ENCODE measurements at places on chromosomes 5 and 9. TPM values are rescaled to one million over a fixed set of nuclear protein-coding genes. Genes with fewer than 3 reads are reported as not detected.

DNA sequence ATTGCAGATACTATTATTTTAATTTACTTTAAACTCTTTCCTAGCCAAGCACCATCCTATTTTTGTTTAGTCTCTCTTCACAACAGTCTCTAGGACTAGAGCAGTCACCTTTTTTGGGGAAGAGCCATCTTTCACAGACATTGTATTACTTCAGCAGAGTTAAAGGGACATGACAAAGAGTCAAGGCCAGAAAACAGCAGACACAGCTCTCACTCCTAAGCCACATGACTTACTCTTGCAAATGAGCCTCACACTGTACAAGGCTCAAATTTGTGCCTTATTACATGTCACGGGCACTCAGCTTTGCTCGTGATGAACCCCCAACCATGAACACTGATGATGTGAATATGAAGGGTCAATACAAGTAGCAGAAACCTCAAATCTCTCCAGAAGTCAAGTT lies 104.3 kb downstream of the ZNF608 start:
- no peaks in the 10 kb centered on the region for H3K36me3 ChIP-seq
- no peaks in the 10 kb centered on the region for H3K27me3 ChIP-seq
- DNase-seq, result no peak
- no peak overlapping the region for H3K27ac ChIP-seq

DNA sequence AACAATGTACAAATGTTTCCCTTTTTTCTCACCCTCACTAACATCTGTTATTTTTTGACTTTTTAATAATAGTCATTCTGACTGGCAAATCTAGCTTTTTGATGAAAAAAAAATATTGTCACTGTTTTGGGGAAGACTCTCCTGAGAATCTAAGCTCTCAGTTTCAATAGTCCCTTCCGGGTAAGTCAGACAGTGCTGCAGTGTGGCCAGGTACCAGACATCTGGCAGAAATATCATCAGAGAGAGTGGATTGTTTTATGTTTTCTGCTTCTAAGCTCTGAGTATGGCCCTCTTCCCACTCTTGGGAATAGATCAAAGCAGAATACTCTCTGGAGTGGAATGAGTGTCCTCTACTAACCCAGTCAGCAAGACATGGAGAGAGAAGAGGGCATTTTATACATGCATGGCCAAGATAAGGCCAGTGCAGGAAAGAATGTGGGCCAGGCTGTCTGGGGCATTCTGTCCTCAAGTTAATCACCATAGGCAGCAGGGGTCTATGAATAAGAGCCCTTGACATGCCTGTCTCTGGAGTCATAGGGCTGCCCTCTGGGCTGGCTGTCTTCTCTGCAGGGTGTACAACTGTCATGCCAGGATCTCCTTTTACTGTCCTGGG lies 38.5 kb upstream of the OR2S2 start:
- no peak for DNase-seq
- no peaks in the 10 kb centered on the region for H3K36me3 ChIP-seq
- no peak overlapping the region for H3K4me3 ChIP-seq
- H3K27me3 ChIP-seq, result no peaks in the 10 kb centered on the region

The MLANA gene
- not detected for total RNA-seq

The FBLL1 gene
- total RNA-seq, result not detected

The SPATA9 gene
- total RNA-seq, result not detected
